Stimulated activated naive CD8-positive, alpha-beta T cell treated with anti-CD3 and anti-CD28 coated beads, Interleukin-15, amount 100 ng/mL, for 72 hours (primary cell): ENCODE measurements at places on chromosomes 4 and X.

GRCh38 chrX:30864383-30864785, 24.7 kb downstream of the TAB3 start:
- DNase-seq: no peak

DNA sequence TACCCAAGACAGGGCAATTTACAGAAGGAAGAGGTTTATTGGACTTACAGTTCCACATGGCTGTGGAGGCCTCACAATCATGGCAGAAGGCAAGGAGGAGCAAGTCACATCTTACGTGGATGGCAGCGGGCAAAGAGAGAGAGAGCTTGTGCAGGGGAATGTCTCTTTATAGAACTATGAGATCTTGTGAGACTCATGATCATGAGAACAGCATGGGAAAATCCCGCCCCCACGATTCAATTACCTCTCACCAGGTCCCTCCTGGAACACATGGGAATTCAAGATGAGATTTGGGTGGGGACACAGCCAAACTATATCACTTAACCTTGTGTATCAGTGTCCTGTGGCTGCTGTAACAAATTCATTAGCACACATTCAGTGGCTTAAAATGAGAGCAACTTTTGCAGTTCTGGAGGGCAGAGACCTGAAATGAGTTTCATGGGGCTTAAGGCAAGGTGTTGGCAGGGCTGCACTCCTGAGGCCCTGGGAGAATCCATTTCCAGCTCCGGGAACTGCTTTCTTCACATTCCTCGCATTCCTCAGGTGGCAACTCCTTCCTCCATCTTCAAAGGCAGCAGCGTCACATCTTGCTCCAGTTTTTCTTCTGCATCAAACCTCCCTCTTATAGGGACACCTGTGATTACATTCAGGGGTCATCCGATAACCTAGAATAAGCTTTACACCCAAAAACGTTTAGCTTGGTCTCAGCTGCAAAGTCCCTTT, 22.3 kb upstream of the NSG1 start:
- DNase-seq: no peak

DNA sequence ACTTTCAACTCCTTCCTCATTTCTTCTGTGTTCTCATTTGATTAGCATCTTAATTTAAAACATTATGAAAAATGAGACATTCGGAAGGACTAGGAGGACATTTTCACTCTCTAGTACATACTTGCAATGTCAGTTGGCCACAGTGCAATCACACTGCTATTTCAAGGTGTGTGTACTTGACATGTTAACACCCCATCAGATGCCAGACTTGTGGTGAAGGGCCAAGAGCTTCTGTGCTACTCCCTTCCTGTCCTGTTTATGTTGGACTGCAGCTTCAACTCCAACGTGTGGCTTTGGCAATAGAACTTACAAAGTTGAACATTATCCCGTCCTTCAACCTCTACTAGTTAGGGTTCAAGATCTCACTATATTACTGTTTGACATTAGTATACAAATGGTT, 221.0 kb downstream of the PALLD start:
- DNase-seq: no peak

DNA sequence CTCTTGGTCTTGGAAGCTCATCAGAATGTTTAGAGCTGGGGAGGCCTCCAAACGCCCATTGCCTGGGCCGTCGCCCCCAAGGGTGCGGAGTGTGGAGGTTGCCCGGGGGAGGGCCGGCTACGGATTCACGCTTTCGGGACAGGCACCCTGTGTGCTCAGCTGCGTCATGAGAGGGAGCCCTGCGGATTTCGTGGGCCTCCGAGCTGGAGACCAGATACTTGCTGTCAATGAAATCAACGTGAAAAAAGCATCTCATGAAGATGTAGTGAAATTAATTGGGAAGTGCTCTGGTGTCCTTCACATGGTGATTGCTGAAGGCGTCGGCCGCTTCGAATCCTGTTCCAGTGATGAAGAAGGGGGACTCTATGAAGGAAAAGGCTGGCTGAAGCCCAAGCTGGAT, 23.3 kb downstream of the RGS12 start:
- DNase-seq: no peak

DNA sequence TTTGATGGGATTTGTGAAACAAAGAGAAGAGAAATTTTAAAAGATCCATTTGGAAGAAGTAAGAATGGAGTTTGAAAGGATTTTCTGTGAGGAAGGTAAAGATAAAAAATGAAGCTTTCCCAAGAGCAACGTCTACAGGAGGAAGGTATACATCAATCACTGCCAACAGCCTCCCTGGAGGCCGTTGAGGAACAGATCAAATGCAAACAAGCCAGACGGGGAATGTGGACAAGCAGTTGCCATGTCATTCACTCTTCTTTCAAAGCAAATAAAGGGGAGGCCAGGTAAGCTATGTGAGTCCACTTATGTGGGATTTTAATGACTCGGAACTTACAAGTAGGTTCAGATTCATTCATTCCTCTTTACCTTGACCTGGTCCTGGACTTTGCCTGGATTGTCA, 1020.5 kb upstream of the AGA start:
- DNase-seq: no peak

DNA sequence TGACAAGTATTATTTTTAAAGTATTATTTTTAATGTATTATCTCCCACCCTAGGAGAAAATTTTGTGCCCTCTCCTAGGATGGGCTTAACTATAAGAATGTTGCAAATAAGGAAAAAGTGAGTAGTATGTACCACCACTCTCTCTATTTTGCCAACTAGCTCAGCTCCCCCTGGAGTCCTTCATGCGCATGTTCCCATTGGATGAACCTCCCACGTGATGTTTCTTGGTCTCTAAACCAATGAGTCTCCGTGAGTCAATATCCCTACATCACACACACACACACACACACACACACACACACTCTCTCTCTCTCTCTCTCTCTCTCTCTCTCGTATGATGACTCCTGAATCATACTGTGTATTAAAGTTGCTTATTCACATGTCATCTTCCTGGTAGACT, 129.7 kb upstream of the ZFP42 start:
- DNase-seq: no peak

DNA sequence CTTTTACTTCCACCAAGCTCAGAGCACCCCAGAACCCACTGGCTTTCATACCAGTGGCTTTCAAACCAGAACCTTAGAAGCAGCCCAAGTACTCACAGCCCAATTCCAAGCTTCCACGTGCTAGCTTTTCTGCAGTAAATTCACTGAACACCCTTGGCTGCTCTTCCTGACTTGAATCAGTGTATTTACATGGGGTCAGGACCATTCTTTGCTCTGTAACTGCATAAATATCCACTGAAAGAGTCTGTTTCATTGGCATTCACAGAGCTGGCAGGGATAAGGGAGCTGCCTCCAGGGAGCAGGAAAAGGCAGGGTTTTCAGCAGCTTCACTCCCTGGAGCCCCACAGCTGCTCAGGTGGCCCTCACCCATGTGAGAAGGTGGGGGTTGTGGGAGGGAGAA, 43.8 kb downstream of the RAI2 start:
- no peak for DNase-seq

- DNase-seq: no peak
Measured at GRCh38 chr4:22391551-22391950, 124.3 kb downstream of the ADGRA3 start.

- DNase-seq: no peak
Measured at GRCh38 chr4:53863736-53864365, 200.6 kb downstream of the CHIC2 start.

DNA sequence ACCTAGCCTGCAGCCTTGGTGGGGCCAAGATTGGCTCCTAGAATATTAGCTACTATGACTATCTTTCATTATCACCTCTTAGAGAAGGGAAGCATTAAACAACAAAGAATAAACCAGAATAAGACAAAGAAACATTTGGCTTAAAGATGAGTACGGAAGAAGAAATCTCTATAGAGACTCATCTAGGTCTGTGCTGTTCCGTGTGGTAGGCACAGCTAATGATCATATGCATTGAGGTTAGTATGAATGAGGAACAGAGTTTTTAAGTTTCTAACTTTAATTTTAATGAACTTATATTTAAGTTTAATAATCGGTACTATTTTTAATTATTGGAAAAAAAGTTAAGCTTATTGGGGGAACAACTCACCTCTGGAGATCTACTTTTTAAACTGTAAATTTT, 24.6 kb downstream of the ARHGAP24 start:
- DNase-seq: no peak

DNA sequence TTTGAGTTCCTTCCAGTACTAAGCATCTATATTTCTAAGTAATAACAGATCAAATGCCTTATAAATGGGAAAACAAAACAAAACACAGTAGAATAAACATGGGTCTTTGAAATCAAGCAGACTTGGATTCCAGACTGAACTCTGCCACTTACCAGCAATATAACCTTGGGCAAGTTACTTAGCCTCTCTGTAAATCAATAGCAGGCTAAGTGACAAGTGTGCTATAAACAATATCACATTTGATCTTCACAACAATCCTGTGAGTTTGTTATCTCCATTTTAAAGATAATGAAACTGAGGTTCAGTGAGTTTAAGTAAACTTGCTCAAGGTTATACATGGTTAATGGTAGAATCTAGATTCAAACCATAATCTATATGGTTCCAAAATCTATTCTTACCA, 165.8 kb downstream of the GPC3 start:
- DNase-seq: no peak

DNA sequence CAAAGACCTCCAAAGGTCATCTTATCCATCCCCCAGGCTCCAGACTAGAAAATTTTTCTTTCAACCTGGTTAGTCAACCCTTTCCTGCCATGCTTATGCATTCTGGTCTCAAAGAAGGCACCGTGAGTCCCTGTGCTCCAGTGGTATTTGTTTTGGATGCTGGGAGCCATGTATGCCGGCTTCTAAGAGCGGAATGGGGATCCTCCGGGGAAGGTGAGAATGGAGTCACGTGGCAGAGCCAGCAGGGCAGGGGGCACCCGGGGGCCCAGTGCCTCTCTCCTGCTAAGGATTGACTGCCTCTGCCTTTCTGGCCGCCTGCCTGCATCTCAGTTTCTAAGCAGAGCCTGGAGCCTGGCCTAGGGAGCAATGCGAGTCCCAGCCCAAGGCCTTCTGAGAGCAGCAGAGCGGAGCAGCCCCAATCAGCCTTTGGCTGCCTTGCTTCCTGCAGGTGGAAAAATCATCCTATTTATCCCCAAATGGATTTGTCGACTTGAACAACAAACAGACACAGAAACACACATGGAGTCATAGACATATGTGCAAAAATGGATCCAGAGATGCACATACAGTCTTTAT, 141.0 kb downstream of the PJA1 start:
- DNase-seq: no peak

DNA sequence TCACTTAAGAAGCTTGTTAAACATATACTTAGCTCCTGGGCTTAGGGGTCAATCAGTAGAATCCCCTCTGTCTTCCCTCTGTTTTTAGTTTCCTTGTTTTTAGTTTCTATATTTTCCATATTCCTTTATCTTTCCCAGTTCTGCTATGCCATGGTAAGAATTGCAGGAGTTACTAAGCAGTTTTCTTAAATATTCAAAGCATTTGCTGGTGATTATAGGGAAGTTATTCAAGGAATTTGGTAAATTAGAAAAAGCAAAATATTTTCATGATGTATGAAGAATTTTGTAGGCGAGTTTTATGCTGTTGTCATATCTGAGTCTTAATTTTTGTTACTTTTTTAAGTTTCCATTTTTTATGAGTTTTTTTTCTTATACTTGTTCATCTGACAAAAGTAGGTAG, 91.6 kb upstream of the NUDT6 start:
- no peak for DNase-seq

DNA sequence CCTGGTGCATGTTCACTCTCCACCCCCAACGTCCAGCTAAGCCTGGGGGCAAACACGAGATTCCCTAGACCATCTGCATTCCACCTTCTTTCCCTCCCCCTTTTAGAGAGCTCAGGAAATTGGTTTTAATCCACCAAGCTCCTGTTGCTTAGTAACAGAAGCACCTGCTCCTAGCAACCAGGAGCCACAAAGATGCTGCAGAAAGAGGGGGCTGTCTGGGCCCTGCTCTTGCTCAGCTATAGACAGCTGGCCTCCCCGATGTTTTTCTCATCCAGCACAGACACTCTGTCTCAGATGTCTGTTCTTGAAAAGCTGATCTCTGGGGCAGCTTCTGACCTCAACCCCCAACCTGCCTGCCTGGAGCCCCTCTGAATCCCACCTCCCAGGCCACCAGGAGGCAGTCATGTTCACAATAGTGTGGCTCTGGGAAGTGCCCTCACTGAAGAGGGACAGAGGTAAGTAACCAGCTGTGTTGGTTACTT, 71.5 kb downstream of the SLC16A2 start:
- DNase-seq: peak; percentile 3

DNA sequence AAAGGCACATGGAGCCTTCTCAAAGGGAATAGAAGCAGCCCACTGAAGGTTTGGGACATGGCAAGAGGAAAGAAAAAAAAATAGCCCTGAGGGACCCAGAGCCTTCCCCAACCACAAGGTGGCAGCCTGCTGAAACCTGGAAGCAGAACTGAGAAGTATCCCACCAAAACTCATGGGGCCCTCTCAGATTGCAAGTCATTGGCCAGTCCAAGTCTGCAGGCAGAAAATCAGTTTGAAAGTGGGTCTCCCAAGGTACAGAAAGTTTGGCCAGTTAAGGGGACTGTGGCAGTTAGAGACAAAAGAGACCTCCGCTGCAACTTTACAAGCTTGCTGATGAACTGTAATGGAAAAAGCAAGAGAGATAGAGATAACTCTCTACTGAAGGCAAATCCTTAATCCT, 155.8 kb downstream of the ANTXR2 start:
- peak; percentile 37 for DNase-seq

GRCh38 chr4:2104556-2105345, 45.6 kb downstream of the NAT8L start:
- DNase-seq: no peak

- DNase-seq: no peak
Measured at GRCh38 chr4:182913621-182914020, 3.6 kb downstream of the DCTD start.

GRCh38 chr4:101191302-101192098, 155.8 kb downstream of the PPP3CA start:
- no peak for DNase-seq

DNA sequence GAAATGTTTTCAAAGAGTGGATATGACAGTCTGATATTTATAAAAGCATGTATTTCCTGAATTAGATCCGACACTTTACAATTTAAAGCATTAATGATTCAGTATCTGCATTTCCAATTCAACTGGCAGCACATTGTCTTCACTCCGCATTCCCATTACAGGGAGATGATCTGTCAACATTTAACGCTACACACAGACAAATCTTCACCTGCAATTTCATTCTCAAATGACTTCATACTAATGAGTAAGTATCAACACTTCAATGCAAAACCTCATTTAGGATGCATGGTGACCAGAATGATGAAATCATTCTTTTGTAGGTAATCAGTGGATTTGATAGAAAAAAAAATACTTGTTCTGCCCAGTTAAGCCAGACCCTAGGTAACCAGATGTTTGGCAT, 749.6 kb downstream of the CENPC start:
- no peak for DNase-seq

GRCh38 chrX:2391869-2392606, 108.7 kb downstream of the DHRSX start:
- DNase-seq: no peak

GRCh38 chr4:160716551-160716950, 1447.2 kb downstream of the FSTL5 start:
- no peak for DNase-seq
